Foreskin keratinocyte (primary cell): ENCODE measurements at places on chromosomes 3 and 15. TPM values are rescaled to one million over a fixed set of nuclear protein-coding genes. Genes with fewer than 3 reads are reported as not detected.

DNA sequence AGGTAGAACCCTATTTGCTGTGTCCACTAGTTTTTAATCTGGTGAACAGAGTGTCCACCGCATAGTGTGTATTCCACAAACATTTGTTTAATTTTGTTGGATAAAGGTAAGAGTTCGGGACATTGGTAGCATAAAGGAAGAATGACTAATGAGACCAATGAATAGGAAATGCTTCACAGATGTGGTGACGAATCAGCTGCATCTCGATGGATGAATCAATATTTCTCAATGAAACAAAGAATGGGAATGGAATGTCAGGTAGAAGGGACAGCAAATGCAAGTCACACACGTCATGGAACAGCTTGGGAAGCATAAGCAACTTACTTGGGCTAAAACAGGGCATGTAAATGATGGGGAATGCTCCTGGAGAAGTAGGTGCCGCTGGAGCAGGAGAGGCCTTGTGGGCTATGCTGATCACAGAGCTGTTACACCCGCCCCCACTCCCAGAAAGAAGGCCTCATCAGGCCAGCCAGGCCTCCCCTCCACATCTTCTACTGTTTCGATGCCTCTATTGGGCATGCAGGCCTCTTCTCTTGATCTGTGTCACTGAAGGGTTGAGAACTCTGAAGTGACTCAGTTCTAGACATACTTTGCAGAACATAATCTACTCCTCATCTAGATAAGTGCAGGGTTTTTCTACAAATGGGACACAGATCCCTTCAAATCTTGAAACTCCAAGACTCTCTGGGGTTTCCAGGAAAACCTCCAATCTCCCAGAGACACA, 120.0 kb upstream of the GADL1 start:
- DNase-seq: peak; percentile 72

- no peak for DNase-seq
Measured at GRCh38 chr15:70669006-70669602, 94.3 kb downstream of the UACA start.

GRCh38 chr15:39869858-39870515, 50.1 kb downstream of the GPR176 start:
- no peak for DNase-seq

GRCh38 chr3:12905316-12906071, 64.1 kb upstream of the RPL32 start:
- DNase-seq: no peak

GRCh38 chr15:50675535-50676144, 11.0 kb downstream of the TRPM7 start:
- no peak for DNase-seq

GRCh38 chr15:74022706-74023470, 28.4 kb downstream of the PML start:
- DNase-seq: no peak

DNA sequence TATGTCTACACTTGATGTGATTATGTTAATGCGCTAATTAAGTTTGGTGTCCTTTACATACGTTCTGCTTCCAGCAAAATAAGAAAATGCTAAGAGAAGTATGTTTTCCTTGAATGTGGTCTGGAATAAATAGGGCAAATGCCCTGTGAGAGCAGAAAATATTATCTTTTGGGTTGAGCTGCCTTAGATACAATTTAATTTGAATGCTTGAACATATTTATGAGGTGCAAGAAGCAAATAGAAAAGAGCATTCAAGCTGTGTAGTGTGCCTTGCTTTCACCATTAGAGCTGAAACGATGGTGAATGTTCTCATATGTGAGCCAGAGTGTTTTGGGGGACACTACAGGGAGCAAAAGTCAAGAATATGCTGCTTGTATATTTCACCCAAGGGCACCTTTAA, 15.9 kb upstream of the ARNT2 start:
- no peak for DNase-seq

DNA sequence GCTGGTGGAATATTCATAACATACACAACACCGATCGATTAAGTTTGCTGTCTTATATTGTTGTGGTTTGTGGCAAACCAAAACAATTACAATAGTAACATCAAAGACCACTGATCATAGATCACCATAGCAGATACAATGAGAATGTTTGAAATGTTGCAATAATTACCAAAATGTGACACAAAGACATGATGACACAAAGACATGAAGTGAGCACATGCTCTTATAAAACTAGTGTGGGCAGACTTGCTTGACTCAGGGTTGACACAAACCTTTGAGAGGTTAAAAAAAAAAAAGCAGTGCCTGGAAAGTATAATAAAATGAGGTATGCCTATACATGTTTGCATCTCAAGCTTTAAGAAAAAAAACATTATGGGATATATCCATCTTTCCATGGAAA, 130.3 kb downstream of the NR1I2 start:
- DNase-seq: peak; percentile 51

DNA sequence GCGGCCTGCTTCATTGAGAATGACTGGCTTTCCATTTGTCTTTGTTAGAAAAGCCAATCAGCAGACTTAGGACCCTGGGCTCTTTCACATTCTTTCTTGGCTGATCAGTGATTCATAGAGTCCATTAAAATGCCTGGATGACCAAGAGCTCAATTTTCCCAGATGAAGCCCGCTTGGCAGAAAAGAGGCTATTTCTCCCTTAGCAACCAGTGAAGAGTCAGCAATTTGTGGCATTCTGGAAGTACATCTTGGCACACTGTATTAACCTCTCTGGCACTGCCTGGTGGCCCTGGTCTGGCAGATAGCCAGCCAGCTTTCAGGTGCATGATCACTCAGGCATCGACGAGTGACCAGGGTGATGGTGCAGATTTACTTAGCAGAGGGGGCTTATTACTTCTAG, 145.7 kb upstream of the PLAAT1 start:
- no peak for DNase-seq

DNA sequence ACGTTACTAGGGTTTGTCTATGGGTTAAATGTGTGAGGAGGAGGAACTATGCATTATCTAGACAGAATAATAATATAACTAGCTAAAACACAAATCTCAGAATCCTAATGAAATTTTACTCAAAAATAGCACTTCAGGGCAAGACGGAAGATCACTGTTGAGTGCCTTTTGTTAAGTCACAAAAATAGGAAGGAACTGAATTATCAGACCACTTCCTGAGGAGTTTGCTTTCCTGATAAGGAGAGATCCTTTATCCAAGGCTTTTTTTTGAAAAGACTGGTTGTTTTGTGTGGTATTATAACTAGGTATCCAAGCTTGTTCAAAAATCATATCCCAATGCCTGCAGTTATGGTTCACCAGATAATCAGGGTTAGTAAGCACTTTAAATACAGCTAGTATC, 34.6 kb downstream of the NR2E3 start:
- no peak for DNase-seq

DNA sequence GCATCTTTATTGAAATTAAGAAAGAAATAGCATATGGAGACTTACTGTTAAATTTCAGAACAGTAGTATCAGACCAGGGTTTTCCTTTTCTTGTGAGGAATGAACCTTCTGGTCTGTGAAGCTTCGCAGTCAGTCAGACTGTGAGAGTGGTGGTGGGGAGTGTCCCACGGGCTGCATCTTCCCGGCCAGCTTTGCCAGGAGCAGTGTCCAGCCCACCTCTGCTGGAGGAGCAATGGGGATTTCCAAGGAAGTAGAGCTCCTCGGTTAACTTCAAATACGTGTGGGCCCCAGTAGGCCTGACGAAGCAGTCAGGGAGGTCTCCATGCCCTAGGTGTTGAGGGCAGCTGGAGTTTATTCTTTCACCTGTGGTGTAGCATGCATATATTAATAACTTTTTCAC, 40.9 kb upstream of the FBXL22 start:
- no peak for DNase-seq

- DNase-seq: no peak
Measured at GRCh38 chr15:70535071-70535954, 228.0 kb downstream of the UACA start.

DNA sequence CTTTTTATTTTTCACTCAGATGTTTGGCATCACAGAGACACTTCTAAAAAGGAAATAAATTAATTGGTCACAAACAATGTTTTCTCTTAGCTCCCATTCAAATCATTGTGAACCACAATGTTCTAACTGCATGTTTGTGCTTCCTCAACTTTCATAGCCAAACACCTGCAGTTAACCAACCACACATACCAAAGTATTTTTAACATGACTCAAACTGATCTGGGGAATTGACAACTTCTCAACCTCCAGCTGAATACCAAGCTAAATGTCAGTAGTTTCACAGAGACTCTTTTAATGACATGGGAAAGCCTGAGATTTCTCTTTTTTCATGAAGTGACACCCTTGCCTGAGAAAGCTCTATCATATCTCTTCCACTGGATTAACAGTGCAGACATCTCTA, 217.9 kb upstream of the MME start:
- peak; percentile 51 for DNase-seq

DNA sequence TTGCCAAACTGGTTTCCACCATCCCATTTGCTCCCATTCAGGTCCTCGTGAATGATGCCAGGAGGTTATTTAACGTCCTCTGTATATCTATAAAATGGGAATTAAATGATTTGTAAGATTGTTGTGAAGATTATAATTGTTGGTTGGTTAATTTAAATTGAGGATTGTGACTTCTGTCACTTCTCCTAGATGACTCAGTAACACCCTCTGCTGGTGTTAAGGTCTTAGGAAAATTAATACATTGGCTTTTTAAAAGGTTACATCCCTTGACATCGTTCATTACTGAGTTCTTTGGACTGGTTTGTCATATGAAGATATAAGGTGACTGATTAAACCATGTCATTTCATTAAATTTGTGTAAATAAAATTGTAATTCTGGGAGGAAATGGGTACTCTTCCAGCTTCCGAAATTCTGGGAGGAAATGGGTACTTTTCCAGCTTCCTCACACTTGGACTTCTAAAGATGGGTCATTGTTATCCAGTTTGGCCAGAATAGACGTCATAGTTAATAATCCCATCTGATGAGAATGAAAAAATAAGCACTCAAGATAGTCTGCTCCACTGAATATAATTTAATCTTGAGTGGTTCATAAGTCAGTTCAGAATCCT, 33.3 kb upstream of the PAQR5 start:
- no peak for DNase-seq

- DNase-seq: no peak
Measured at GRCh38 chr3:68436619-68437401, 495.5 kb downstream of the TAFA4 start.

DNA sequence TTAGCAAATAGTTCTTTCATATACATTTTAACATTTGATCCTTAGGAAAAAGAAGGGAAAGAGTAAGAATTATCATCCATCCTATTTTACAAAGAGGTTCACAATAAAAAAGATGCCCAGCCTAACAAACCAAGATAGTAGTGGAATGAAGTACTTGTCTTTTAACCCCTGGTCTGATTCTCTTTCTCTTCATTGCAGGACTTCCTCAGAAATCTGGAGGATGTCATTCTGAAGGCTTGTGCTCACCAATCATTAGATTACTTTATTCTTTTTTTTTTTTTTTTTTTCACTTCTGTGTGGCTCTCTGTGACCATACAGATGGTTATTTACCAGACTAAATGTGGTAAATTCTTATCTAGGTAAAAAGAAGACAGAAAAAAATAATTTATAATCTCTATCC, 7.0 kb downstream of the HDGFL3 start:
- no peak for DNase-seq

- DNase-seq: no peak
Measured at GRCh38 chr15:69451951-69452691, 497 bp upstream of the RPLP1 start.

- DNase-seq: no peak
Measured at GRCh38 chr3:56484122-56484521, 15.9 kb upstream of the ERC2 start.

GRCh38 chr3:24181256-24181655, 236.2 kb downstream of the NR1D2 start:
- DNase-seq: no peak

Gene TP63
- 154 and 165 TPM in 2 replicates for total RNA-seq

Gene COL6A5
- not detected in 2 replicates for total RNA-seq

Gene AHSG
- 0.21 TPM in 1 of 2 replicates, not detected in the other for total RNA-seq

Gene PLOD2
- total RNA-seq: 13.5 and 22.9 TPM in 2 replicates

Gene B4GALT4
- total RNA-seq: 21.2 and 23.8 TPM in 2 replicates

Gene C3orf33
- 2.0 and 2.6 TPM in 2 replicates for total RNA-seq

Gene SLC51B
- total RNA-seq: not detected in 2 replicates
